ENCODE measurements at places on chromosomes 4 and X. TPM values are rescaled to one million over a fixed set of nuclear protein-coding genes. Genes with fewer than 3 reads are reported as not detected.

GRCh38 chr4:146633471-146633800 is 5.3 kb upstream of the POU4F2 start:
- no peak for DNase-seq

The MAGEA3 gene
- not detected for total RNA-seq

DNA sequence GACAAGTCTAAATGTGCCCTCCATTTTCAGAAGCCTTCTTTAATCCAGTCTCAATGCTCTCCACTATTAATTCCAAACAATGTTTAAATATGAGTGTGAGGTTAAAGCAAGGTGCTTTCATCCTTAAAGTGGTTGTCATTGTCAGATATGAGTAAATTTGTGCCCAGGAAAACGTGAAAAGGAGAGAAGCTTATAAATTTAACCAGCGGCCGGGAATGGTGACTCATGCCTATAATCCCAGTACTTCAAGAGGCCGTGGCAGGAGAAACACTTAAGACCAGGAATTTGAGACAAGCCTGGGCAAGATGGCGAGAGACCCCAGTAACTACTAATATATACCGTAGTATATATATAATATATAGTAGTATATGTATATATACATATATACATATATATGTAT is 270.0 kb downstream of the ARHGAP24 start:
- no peak for DNase-seq

The SEL1L3 gene
- total RNA-seq = 51.7 TPM

DNA sequence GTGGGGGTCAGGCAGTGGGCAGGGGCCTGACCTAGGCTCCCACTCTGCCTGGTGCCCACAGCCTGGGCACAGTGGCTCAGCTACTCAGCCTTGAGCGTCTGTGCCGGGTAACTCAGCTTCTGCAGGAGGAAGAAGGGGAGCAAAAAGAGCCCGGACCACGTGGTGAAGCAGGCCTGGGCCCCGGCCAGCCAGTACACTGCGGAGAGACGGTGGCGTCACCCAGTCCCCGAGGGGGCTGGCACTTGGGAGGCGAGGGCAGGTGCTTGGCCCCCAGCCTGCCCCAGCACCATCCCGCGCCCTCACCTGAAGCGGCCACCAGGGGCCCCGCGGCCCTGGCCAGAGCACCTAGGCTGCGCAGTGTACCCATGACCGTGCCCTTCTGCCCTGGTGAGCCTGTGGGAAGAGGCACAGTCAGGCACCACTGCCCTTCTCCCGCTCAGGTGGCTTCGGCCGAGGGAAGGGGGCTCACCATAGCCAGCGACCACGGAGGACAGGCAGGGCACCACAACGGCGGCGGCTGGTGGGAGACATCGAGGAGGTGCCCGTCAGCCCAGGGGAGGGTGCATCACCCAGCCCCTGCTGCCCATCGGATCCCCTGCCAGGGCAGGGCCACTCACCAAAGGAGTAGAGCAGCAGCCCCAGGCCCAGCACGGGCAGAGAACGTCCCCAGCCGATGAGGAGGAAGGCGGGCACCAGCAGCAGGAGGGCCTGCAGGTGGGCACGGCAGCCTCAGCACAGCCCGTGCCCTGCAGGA is 32.3 kb downstream of the NOP14 start:
- peak; percentile 63 for DNase-seq

The FGF5 gene
- not detected for total RNA-seq

The SPANXA1 gene
- total RNA-seq = not detected

DNA sequence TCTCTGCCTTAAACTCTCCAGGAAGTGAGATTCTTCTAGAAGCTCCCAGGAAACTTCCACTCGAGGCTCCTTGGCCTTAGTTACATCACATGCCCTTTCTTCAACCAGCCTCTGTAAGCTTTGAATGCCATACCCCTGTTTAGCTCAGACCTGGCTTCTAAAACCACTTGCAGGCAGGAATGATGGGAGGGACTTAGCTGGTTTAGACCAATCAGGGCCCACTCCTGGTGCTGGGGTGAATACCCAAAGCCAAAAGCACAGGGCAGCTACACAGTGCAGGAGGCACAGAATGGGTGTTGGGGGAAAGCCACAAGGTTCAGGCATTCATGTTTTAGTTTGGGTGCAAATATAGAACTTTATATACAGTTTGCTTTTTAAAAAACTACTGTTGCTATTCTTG is 296.2 kb downstream of the FRMPD4 start:
- DNase-seq = no peak

DNA sequence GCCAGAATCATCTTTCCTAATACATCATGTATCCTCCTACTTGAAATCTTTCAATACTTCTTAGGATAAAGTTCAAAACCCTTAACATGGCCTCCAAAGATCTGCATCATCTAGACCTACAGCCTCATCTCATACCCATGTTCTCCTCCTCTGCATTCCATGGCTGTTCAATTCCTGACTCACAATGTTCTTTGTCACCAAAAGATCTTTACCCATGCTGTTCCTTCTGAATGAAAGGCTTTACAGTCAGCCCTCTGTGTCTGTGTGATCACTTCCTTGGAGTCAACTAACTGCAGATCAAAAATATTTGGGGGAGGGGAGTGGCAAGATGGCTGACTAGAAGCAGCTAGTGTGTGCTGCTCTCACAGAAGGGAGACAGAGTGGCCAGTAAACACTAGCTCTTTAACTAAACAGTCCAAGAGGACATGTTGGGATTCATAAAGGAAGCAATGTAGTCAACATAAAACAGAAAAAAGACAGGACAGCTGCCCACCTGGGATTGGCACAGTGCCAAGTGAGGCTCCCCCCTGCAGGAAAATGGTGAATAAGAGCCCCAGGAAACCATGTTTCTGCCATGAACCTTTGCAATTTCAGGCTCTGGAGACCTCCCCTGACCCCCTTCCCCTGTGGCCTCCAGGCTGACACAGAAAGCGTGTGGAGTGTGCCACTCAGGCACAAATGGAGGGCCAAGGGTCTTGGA is 31.9 kb downstream of the CBR4 start:
- no peak for DNase-seq

The HDX gene
- 8.6 TPM for total RNA-seq

- no peak for DNase-seq
Observed at GRCh38 chrX:47321823-47322371, 48.5 kb upstream of the ZNF157 start.

GRCh38 chr4:187692626-187693025 is 302.9 kb upstream of the ZFP42 start:
- no peak for DNase-seq

The TEX13D gene
- not detected for total RNA-seq

The ITM2A gene
- total RNA-seq = 36.0 TPM

DNA sequence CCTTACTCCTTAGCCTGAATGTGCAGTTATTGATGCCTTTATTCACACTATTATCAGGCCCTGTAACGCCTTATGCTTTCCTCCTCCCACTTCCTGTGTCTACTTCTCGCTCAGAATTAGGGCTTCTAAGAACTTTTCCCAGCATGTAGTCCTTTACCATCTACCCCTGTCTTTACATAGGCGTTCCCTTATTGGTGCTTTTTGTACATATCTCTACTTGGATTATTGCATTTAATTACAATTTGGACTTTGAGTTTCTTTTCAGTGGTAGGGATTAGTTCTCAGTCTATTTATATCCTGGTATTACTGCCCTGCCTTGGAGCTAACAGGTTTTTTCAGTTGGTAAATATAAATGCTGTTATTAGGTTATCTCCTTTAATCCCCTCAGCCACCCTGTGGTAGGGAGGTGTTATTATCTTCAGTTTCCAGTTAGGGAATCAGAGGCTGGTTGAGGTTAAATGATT is 84.0 kb downstream of the RBPJ start:
- DNase-seq = no peak

- DNase-seq = no peak
Observed at GRCh38 chr4:20528508-20528907, 171.8 kb upstream of the PACRGL start.

The MOB1B gene
- total RNA-seq = 12.8 TPM

The F8A2 gene
- not detected for total RNA-seq

DNA sequence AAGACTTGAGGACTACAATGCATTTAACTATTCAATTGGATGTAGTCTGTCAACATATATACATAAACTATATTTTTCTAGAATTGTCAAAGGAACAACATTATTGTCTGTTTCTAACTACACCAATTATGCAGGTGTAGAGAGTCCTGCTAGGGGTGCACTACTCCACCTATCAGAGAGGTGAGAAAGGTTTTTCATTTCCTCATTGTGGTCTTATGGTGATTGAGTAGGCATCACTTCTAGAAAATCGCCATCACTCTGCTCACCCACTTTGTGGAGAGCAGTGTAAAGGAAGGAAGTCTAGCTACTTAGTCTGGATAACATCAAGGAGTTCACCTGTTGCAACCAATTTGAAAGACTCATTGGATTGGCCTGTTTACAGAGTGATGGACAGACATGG is 4.4 kb upstream of the ADH1C start:
- no peak for DNase-seq

DNA sequence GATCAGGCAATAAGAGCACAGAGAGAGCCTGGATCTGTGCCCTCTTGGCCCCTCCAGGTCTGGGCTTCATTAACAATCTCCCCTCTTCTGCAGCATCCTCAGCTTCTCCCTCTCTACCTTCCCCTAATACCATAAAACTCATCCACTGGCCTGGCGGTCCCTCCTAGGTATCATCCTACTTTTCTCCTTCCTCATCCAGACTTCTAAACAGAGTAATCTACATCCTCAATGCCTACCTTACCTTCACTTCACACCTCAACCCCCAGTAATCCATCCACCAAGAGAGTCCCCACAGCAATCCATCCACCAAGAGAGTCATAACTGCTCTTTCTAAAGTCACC is 17.0 kb downstream of the FGFBP1 start:
- DNase-seq = no peak

- DNase-seq = no peak
Observed at GRCh38 chr4:8820178-8821102, 51.2 kb downstream of the HMX1 start.

DNA sequence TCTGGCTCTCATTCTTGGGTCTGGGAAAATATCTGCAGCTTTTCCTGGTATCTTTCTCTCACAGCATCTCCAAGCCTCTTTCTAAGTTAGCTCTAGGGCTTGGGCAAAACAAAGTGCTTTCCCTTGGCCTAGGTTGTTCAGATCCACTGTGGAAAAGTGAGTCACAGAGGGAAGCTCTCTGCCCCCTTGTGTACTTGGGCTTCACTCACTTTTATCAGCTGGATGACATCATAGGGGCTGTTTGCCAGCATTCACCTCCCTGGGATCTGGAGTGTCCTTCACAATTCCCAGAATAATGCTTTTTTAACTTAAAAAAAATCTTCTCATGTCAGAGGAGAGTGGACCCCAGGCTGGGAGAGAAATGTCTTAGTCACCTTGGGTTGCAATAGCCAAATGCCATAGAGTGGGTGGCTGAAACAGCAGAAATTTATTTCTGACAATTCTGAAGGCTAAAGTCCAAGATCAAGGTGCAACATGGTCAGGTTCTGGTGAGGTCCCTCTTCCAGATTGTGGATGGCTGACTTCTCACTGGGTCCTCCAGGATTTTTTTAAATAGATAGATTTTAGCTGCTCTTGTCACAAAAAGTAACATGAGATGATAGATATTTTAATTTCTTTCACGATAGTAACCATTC is 247.8 kb downstream of the SH2D1A start:
- DNase-seq = no peak

- no peak for DNase-seq
Observed at GRCh38 chrX:133819546-133819945, 165.8 kb downstream of the GPC3 start.

- DNase-seq = no peak
Observed at GRCh38 chr4:10074076-10074766, 42.4 kb downstream of the WDR1 start.

DNA sequence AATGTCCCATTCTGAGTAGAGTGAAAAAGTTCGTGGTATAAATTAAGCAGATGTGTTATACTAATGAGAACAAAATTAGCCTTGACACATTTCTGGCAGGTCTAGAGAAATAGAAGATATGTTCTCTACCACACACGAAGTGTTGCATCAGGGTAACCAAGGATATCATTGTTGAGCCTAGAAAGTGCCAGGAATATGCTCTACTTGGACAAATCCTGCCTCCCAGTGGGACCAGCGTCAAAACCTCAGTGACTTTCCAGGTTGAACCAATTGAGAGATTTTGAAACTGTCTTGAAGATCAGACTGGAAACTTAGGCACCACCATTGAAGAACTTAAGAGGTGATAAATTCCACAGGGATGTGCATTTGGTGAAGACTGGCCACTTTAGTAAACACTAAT is 115.9 kb downstream of the HPGD start:
- DNase-seq = no peak

The TAF7L gene
- not detected for total RNA-seq

GRCh38 chrX:54320067-54320466 is 37.8 kb downstream of the WNK3 start:
- DNase-seq = no peak

The SUPT20HL1 gene
- total RNA-seq = 0.35 TPM

The NSUN7 gene
- 11.7 TPM for total RNA-seq

DNA sequence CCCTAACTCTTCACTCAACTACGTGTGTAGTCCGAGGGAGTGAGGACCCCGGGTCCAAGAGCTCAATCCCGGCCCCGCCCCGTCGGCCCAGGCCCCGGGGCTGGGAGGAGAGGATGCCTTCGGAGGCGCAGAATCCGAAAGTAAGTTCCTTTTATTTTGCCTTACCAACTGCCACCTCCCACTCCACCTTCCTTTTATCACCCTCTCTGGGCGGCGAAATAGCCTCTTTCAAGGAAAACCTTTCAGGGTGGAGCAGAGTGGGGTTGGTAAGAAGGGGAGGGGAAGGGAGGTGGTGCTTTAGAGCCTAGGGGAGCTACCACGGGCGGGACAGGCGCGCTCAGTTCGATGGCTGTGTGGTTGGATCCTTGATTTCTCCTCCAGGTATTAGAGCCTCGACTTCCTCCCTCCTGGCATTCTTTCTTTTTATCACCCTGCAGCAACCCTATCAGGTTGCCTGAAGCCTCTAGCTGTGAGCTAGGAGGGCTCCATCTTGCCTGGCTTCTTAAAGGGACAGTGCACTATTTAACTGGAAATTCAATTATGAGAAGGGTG is 191.2 kb downstream of the RRAGB start:
- peak; percentile 51 for DNase-seq

DNA sequence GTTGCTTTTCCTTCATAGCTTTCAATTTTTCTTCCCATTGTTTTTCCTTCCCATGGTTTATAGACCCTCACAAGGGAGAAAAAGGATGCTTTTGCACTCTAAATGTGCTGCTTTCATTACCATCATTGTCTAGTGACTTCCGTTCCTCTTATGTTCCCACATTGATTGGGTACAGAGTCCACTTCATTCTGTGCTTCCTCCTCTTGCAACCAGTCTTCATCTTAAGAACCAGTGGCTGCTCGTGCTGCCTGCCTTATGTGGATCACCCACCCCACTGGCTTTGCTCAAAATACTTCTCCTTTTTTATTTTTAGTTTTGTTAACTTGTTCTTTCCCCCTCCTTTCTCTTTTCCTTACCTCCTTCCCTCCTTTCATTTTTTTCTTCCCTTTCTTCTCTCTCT is 76.5 kb upstream of the BOD1L1 start:
- DNase-seq = no peak

DNA sequence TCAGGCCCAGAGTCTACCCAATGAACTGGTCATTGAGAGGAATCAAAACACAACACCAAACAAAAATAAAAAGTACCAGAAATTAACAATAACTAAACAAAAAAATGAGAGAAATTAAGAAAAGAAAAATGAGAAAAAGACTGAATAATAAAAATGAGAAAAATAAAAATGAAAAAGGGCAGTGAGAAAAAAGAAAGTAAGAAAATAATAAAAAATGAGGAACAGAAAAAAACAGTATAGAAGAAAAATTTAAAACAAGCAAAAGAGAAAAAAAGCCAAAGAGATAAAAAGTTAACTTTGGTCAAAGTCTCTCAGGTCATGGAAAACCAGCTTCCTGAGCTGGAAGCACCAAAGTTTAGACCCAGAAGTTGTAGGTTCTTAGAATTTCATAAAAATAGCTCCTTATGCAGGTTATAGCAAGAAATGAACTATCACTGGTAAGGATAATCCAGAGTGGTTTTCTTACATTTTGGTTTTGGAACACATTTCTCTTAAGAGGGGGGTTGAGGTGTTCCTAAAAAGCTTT is 51.0 kb upstream of the WDR17 start:
- DNase-seq = no peak

All from mucosa of descending colon (tissue), 3 donors.